Activated CD4-positive, alpha-beta T cell treated with anti-CD3 and anti-CD28 coated beads, Interleukin-10, Interleukin-2, amounts not matched to agents 100 ng/mL and 50 ng/mL, durations not matched to agents 16 hours and 8 hours (primary cell): ENCODE measurements at places on chromosomes 16 and 17.

- DNase-seq = no peak
Measured at GRCh38 chr16:15950869-15951268, 1.5 kb downstream of the ABCC1 start.

GRCh38 chr17:69348429-69348828, 21.5 kb upstream of the ABCA5 start:
- DNase-seq = no peak

DNA sequence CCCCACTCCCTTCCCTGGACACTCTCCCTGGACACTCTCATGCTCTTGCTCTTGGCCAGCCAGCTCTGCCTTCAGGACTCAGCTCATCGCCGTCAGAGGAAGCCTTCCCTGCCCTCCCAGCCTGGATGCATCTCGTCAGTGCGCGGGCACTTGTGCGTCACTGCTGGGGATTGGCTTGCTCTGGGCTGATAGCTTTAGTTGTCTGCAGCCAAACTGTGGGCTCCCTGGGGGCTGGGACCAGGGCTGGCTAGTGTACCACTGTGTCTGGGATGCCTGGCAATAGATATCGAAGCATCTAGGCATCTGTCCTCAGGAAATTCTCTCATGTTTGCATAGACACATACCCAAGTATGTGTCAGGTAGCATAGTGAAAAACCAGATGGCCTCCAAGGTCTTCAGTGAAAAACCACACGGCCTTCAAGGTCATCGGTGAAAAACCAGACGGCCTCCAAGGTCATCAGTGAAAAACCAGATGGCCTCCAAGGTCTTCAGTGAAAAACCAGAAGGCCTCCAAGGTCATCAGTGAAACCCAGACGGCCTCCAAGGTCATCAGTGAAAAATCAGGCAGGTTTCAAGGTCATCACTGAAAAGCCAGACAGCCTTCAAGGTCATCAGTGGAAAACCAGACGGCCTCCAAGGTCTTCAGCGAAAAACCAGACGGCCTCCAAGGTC, 72.0 kb downstream of the CMIP start:
- DNase-seq = no peak

DNA sequence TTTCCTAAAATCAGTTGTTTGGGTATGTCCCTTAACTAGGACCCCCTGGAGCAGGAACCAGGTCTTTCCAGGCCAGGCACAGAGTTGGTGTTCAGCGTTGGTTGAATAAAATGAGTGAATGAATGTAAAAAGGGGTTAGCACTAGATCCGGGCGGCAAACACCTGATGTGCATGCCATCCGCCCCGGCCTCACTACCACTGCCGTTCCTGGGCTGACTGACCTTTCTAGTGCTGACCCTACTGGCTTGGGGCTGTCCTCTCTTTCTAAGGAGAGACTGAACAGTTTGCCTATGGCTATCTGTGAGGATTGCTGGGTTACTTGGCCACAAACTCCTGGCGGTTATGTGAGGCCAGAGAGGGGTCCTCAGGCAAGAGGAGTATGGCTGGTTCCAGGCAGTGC, 10.1 kb upstream of the PHF12 start:
- DNase-seq = no peak

DNA sequence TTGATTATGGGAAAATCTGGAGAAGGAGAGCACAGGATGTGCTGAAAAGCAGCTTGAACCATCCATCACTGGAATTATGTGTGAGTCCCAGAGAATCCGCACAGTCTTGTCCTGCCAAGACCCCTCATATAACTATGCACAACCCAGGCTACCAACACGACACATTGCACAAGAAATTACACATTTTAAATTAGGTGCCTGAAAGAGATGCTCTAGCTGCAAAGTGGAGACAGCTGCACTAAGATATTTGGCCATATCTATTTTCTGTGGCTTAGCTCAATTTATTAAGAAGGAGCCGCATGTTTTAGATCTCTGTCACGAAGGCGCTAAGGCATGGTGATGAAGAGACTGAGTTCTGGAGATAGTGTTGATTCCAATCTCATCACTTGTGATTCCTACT, 1308.4 kb downstream of the CDH8 start:
- DNase-seq = no peak

- no peak for DNase-seq
Measured at GRCh38 chr16:85015481-85016187, 4.3 kb upstream of the ZDHHC7 start.

GRCh38 chr17:64074704-64075426, 54.4 kb upstream of the ICAM2 start:
- no peak for DNase-seq

DNA sequence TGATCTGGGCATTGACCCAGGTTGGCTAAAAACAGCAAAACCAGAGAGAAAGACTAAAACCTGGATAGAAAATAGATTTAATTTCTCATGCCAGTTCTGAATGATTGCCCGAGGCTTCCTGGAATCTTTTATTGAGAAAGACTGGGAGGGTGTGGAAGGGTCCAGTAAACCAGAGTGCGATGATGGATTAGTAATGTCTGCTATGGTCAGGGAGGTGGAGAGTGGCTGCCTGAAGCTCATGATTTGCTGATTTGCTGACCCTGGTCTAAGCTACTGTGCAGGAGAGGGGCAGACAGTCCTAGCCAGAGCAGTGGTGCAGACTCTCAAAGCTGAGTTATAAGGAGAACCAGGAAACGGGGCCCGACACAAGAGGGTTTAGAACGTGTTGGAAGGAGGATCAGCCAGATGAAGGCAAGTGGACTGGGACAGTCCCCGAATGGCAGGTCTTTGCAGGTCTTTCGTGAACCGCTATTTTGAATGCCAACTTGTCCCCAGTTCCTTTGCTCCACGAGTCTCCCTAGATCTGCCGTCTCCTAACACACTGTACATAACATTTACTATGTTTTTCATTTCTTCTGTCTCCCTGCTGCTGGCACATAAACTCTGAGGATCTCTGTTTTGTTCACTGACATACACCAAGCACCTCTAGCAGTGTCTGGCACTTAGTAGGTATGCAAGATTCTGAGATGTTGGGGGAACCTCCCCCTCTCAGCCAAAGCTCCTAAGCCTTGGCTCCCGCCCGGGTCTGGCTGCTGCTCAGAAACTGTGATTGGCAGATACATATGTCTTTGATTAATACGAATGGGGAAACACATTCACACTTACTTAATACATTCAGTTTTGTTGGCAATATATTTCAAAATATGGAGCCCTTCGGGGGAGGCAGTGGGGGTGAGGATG, 237.3 kb upstream of the TNRC6C start:
- no peak for DNase-seq

DNA sequence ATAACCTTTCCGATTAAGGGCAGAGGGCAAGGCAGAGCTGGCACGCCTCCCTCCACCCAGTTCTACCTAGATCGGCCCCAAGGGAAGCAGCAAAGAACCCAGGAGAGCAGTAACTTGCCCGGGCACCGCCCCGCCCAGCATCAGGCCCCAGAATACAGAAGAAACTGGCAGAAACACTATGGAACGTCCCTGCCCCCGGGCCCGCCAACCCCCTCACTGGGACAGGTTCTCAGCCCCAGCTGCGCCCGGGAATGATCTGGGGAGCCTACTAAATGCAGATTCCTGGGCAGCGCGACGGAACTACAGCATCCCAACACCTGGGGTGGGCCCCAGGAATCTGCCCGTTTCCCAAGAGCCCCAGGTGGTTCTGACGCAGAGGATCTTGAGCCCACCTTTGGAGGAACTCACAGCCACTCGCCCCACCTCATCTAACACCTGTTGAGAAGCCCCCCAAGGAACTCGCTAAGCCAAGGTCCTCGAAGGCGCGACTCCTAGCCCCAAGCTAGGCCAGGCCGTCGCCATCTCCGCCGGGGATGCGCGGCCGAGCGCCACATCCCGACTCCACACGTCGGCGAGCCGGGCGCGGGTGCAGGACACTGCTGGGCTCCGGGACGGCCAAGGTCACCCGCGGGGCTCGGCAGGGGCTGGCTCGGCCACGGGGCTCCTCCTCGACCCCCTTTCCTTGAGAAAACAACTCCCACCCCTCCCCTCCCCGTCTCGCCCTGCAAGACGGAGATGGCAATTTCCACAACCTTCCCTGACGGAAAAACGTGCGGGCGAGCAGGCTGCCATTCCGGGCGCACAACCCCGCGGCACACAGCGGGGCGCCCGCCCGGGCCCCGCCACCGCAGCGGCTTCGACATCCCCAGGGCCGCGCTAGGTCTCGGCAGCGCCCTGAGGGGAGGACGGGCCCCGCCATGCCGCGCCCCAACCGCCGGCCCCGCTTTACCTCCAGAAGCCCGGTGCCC, 913 bp downstream of the CDIP1 start:
- DNase-seq = no peak

DNA sequence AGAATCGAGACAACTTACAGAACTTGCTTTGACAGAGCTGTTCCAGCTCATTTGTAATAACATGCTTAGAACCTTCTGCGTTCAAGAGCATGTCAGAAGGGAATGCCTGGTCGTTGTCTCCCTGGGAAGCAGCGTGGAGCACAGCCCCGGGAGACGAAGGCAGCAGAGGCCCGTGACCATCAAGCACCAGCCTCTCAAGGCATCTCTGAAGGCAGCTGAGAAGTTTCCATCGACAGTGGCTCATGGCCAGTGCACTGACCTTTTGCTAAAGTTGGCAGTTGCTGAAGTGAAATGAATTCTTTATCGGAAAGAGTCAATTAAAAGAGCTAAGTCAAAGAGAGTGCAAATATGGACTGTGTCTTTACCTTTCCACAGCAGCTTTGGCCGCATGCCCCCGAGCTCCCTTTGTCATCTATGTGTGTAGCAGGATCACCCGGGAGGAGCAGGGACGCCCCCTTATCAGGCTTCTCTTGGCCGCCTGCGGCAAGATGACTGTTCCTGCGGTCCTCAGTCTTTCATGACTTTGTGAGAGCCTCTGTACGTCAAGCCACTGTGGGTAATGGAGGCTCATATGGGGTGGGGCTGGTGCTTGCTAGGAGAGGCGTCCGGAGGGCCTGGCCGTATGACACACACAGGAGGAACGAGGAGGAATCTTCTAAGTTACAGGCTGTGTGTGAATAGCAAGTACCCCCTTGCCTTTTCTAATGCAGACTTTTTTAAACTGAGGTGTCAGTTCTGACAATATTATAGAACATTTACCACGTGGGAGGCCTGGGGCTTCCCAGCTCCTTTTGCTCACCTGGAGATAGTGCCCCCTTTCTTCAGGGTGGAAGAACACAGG, 54.2 kb downstream of the LDHD start:
- DNase-seq = no peak

- no peak for DNase-seq
Measured at GRCh38 chr17:43465049-43465448, 18.7 kb upstream of the DHX8 start.

GRCh38 chr16:82735673-82736091, 108.9 kb downstream of the CDH13 start:
- no peak for DNase-seq

DNA sequence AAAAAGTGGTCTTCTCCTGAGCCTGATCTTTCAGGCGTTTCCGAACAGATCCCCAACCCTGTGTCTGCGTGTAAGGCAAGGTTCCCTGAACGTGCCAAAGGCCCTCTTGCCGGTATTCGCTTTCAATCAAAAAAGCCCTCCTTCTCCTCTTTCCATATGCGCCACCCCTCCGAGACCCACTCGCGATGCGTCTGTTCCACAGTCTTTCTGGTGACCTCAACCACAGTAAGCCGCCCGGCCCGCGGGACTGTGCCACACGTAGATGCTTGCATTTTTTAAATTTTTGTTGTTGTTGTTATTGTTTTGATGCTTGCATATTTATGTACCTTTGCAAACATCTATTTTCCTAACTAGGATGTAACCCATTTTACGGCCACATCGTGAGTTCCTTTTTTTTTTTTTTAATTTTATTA, 607 bp upstream of the PRPSAP1 start:
- no peak for DNase-seq

- DNase-seq = no peak
Measured at GRCh38 chr17:44272954-44273353, 5.0 kb upstream of the SLC4A1 start.

DNA sequence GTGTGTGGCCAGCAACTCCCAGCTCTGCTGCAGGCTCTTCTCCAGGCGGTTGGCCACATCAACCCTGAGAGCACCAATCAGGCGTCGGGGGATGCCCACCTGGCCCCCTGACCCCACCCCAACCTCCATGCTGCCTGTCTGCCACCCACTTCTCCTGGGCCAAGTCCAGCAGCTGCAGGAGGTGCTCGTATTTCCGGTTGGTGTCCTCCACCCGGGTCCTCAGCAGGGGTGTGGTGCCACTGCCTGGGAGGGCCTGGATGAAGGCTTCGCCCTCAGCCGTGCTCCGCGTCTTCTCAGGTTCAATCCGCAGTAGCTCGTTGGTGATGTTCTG, 44.6 kb downstream of the UBN1 start:
- DNase-seq = no peak

DNA sequence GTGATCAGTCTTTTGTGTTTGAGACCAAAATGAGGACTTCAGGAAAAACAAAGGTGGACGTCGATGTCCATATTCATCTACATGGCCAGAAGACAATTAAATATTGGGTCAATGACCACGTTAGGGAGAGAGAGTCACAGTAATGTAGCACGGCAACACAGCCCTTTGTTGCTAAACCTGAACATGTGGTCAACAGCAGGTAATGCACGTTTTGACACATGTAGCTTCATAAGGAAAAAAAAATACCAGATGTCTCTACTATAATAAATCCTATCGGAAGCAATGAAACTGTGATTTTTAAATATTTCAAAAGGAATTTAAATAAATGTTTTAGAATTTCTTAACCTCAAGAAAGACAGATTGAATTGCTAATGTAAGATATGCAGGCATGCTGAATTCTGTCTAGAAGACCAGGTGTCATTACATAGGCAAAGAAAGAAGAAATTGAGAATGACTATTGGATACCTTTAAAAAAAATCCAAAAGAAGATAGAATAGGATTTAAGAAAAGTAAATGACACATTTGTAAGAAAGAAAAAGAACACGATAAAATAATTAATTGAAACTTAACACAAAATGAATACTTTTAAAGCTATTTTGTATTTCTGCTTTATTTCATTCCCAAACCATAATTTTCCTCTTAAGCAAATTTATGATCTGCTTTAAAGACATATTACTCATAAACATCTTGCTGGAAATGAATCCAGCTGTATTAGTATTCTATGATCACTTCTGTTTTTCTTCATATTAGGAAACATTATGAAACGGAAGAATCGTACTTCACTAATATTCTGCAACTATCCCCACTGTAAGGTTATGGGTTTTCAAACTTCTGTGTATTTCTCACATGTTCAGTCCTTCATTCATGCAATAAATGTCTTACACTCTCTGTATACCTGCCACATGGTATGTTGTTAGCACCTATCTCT, 30.1 kb downstream of the ABCA8 start:
- DNase-seq = no peak
